Non-pigmented ciliary epithelial cell (primary cell): ENCODE measurements at places on chromosomes 2 and 18.

GRCh38 chr2:44526352-44526751 lies 164.6 kb downstream of the CAMKMT start:
- DNase-seq: no peak

GRCh38 chr2:233404222-233404621 lies 49.9 kb downstream of the DGKD start:
- no peak for DNase-seq

GRCh38 chr18:23618862-23619387 lies 32.6 kb upstream of the NPC1 start:
- no peak for DNase-seq

- no peak for DNase-seq
Observed at GRCh38 chr2:210662560-210662959, 106.2 kb downstream of the CPS1 start.

GRCh38 chr2:19299522-19299921 lies 58.9 kb downstream of the OSR1 start:
- no peak for DNase-seq

GRCh38 chr2:212897296-212897695 lies 254.1 kb downstream of the IKZF2 start:
- DNase-seq: no peak

DNA sequence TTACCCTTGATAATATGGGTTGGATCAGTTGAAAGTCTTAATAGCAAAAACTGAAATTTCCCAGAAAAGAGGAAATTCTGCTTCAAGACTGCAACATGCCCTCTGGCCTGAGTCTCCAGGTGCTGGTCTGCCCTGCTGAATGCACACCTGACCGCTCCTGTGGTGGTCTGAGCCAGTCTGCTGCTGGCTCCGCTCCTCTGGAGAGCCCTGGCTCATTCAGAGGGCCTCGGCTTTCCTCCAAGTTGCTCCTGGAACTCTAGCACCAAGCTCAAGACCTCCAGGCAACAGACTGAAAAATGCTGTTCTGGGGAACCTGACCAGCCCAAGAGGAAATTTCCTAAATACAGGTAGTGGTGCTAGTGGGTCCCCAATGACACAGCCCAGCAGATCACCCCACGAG lies 64.8 kb downstream of the DIPK1C start:
- DNase-seq: no peak

DNA sequence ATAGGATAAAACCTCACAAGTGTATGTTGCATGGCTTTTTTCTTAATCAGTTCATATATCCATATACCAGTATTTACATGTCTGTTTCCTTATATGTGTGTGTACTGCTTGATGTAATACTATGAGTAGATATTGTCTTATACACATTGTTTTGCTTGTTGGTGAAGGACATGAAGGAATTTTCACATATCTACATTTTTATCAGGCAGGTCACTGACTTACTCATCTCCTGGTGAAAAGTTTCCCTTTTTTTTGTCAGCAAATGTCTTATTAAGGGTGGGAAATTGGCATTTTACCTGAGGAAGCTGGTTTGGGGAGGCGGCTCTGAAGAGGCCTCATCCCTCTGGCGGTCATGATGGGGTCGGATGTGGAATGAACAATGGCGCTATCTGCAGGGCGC lies 61.4 kb upstream of the LYPD1 start:
- no peak for DNase-seq

DNA sequence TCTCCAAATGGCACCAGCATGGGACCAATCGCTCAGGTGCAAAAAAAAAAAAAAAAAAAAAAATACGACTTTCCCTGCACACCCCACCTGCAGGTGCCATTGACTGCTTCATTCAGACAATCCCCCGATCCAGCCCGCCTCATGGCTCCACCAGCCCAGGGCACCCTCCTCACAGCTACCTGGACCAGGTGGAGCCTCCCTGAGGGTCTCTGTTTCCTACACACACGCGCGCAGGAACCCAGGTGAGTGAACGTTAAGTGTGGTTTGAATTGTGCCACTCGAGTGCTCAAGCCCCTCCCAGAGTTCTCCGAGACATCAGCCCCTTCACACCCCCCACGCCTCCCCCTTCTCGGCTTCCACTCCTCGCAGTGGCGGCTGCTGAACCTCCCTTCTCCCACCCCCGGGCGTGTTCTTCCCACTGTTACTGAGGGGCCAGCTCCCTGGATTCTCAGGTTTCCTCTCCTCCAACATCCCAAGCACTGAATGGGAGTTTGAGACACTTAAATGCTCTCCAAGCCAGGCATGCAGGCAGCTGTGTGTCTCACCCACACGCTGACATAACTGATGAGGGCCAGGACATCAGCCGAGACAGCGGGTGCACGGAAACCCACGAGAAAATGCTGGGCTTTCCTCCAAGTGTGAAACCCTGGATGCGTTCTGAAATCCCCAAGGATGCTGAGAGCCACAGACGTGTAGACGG lies 88.8 kb upstream of the SNTG2 start:
- no peak for DNase-seq

DNA sequence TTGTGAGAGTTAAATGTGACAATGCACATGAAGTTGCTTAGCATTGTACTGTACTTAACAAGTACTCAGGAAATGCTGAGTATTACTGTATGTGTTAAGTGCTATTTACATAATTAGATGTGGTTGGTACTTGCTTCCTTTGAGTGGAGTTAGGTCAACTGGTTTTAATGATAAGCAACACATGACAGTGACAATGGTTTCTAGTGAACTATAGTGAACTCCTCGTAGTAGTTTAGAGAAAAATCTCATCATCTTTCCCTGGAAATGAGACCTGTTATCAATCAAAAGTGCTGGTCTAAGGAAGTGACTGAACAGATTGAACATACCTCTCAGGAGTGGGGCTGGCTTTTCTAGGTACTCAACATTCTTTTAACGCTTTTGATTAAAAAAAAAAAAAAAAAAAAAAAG lies 29.2 kb upstream of the ZDBF2 start:
- no peak for DNase-seq

DNA sequence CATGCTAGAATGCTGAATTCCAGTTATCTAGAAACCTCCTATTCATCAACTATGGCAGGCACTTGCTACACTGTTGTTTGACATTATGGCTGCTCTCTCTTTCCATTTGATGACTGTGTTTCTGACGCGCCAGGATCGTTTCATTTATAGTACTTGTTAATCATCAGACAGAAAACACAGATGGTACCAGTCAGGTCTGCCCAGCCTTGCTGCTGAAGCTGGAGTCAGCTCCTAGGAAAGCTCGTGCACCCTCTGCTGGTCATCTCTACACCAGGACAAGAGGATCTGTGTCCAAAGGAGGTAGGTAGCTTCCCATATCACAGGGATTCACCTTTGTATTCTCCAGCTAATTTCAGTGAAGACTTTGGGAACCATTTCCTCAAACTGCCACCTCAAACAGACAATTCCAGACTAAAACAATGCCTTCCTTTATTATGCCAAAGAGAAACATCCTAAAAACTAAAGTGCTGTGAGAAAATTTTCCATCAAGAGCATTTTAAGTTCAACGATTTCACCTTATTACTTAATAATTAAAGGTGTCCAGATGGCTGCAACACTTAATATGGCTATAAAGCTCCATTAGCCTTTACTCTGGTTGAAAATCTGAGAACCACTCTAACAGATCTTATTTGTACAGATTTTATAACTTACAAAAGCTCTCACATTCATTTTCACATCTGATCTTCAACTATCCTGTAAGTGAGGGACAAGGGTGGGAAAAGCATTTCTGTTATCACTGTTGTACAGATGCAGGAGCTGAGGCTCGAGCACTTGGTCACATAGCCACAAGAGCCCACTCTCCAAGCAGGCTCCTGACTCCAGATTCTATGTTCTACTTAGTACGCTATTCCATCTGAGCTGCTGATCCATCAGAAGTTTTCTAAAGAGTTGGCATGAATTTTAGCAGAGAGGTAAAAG lies 17.5 kb downstream of the METTL8 start:
- peak; percentile 95 for DNase-seq

DNA sequence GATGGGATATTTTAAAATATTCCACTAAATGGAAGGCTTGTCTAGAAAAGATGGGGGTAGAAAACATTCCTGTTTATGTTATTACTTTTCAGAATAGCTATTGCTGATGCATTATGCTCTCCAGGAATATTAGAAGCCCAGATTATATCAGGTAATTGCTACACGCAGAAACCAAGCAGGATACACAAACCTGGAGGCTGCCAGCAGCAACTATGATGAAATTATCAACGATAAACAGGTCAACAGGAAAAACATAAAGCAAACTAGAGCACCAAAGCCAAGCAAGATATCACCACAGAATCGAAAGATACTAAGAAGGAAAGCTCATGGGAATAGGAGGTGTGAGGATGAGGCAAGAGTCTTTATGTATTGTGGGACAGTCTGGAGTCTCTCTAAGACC lies 113.2 kb upstream of the SPATS2L start:
- DNase-seq: no peak

- no peak for DNase-seq
Observed at GRCh38 chr2:143505542-143505941, 376.3 kb downstream of the ARHGAP15 start.

- peak; percentile 87 for DNase-seq
Observed at GRCh38 chr2:65432227-65433190, at the start of gene SPRED2. Gene SPRED2 (minus strand): TSS chr2:65432599. CDS start chr2:65431987, 612 bp downstream.

DNA sequence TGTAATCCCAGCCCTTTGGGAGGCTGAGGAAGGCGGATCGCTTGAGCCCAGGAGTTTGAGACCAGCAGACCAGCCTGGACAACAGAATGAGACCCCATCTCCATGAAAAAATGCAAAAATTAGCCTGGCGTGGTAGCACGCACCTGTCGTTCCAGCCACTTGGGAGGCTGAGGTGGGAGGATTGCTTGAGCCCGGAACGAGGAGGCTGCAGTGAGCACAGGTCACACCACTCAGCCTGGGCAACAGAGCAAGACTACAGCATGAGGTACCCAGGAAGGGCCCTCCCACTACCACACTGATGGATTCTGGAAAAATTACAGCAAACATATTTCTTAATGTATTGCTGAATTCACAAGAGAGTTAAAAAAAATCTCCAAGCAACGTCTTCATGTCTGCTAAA lies 56.3 kb upstream of the HPCAL1 start:
- DNase-seq: no peak

GRCh38 chr18:47953471-47953931 lies 23.0 kb upstream of the SMAD2 start:
- no peak for DNase-seq

- no peak for DNase-seq
Observed at GRCh38 chr18:35511833-35512232, 14.1 kb upstream of the INO80C start.
